RPMI8226 (cell line): ENCODE measurements at places on chromosomes 2 and 18.
A peak's percentile ranks its signal among the peaks of the same experiment; 100 is the strongest.

DNA sequence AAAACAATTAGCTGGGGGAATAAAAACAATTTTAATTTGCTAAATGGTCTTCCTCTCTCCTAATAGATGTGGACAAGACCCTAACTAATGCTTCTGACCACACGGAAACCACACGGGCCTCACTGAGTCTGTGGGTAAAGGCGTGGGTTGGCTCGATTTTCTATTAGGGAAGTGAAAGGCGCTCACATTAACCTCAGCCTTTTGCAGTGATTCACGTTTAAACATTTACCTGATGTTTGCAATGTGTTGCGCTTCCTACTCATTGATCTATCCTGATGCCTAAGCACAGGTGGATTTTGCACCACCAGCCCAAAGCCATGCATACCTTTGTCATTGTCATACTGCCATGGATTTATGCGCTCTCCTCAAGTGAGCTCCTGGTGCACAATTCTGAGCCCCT lies 35.6 kb upstream of the NRP2 start:
- DNase-seq = peak; percentile 26

DNA sequence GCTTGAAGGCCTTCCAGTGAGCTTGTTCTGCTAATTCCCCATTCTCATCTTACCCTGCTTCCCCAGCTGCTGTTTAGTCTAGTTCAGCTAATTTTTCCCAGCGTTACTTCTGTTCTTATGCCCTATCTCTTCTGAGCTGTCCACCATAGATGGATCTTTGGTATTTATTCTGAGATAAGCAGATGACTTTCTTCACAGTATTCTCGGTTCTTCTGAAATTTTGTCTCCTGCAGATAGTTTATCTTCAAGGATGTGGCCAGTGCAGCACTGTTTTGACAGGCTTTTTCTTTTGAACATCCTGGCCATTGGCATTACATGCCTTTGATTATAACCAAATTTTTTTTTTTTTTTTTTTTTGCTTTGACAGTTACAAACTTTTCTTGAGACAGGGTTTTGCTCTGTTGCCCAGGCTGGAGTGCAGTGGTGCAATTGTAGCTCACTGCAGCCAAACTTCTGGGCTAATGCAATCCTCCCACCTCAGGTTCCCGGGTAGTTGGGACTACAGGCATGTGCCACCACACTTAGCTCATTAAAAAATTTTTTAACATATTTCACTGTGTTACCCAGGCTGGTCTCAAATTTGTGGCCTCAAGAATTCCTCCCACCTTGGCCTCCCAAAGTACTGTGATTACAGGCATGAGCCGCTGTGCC lies 134.2 kb downstream of the WDSUB1 start:
- no peak for DNase-seq

DNA sequence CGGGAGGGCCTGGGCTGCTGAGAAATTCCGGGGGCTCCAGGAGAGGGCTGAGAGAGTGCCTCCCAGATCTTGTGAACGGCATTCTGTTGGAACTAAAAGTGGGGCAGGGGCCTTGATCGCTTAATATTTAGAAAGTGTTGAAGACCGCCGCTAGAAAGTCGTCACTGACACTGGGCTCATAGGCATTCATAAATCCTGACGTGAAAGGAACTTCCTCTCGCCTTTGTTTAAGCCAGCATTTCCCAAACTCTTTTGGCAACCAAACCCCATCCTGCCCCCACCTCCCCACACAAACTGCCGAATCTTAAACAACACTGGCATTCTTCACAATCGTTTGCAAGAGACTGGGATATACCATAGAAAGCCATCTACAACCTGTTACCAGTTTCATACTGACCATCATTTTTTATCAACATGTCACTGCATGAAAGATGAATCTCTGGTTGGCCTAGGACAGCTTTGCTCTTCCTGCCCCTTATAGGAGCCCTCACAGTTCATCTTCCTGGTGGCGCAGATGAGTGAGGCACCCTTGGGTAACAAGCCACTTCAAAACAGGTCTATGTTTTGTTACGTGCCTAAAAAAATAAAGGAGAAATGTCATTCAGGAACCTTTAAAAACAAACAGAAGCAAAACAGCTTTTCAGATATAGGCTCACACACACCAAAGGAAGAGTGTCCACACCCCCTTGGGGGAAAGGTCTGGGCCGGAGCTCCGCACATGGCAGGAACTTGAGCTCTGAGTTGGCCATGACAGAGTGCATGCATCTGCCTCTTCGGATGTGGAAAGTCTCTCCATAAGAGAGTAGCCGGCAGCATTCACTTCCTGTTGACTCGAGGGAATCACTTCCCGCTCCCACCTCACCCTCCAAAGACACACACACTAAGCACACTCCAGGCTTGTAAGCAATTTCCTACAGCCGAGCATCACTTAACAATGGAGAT lies 13.0 kb downstream of the MTERF4 start:
- DNase-seq = no peak

- peak; percentile 51 for DNase-seq
These were observed 52.0 kb downstream of the DCC start for GRCh38 chr18:52391810-52392559.

GRCh38 chr2:224038830-224039079 lies 331 bp downstream of the SERPINE2 start:
- no peak for DNase-seq

DNA sequence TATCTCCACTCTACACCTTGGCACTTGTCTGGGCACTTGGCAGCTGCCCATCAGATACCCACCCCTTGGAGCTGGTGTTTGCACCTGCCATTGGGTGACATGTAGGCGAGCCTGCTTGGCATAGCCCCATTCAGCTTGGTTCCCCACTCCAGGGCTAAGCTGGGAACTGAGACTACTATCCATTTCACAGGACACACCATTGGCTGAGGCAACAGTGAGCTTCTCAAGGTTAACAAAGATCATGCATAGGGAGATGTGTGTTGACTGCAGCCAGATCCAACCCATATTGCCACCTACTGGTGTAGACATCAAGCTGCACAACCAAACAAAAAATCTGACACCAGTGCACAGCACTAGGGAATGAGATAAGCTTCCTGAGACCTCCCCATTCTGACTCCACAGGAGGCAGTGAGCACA lies 1389.8 kb upstream of the TMEFF2 start:
- peak; percentile 35 for DNase-seq

GRCh38 chr2:47095349-47096020 lies 59.6 kb downstream of the STPG4 start:
- DNase-seq = no peak

DNA sequence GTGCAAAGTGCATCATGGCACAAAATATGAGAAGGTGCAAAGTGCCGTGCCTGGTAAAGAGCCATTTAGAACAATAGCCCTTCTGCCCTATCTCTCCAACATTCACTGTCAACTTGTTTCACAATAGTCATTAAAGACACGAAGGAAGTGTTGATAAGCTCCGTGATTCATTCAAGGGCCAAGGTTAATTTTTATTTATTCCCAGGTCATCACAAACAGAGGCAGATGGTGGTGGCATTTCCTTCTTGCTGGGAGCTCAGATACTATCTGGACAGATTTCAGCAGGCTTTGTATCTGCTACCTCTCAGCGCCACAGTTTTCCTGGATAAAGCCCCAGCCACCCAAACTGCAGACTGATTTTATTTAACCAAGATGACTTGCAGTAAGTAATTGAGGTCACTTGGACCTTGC lies 309.3 kb downstream of the ZNF521 start:
- DNase-seq = no peak

DNA sequence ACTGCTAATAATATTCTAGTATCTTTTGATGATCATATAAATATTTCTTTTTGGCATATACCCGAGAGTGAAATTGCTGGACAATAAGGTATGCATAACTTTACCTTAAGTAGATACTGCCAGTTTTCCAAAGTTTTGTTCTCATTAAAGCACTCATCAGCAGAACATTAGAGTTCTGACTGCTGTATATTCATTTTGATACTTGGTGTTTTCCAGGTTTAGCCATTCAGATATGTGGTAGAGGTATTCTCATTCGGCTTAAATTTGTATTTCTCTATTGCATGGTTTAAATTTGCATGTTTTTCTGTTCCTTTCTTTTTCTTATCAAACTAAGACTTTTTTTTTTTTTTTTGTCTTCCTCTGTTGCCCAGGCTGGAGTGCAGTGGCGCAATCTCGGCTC lies 18.2 kb downstream of the CYBRD1 start:
- DNase-seq = no peak

- no peak for DNase-seq
These were observed 40.9 kb upstream of the BZW1 start for GRCh38 chr2:200770847-200771246.

- no peak for DNase-seq
These were observed 203.7 kb upstream of the DLGAP1 start for GRCh38 chr18:4658804-4659203.

DNA sequence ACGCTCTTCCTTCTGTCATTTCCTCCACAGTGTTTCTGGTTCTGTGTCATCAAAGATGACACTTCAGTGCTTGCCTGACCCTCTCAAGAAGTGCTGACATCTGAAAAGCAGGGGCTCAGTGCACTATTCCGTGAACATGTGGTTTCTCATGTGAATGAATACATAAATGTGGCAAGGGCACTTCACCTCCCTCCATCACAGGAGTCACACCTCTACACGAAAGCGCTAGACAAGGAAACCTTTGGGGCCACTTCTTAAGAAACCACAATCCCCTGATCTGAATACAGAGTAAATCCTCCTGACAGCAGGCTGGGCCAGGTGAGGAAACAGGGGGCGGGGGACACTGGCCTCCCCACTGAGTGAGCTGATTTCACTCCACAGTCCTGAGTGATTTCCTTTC lies 145.8 kb upstream of the ACAA2 start:
- peak; percentile 23 for DNase-seq

- no peak for DNase-seq
These were observed 816.4 kb downstream of the SOCS6 start for GRCh38 chr18:71105078-71105819.

DNA sequence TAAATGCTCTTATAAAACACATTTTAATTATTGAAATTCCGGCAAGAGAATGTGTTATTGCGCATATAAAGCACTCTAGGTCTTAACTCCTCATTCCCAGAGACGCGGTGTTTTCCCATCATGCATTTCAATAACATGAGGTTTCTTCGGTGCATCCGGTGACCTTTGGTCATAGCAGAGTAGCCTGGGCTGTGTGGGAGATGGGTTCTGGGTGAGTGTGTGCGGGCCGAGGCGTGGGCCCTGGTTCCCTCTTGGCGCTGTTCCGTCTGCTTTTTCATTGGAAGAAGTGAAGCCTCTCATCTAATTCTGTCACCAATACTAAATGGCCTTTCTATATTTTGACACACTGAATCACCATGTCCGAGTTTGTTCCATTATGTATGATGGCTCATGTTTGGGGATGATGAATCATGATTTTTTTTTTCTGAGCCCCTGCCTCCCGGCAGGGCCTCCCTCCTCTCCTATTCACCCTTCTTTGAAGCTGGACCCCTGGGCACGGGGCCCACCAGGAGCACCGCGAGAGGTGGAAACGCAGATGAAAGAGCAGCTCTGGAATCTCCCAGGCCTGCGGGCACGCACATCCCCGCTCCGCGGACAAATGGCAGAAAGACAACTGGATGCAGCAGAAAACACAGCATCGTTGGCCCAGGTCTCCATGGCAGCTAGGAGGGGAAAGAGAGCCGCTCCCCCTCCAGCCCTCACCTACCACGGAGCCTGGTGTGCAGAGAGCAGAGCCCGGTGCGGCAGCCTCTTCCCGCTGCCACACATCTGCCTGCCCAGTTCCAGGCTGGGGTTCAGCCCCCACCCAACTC lies 85.8 kb upstream of the HPCAL1 start:
- no peak for DNase-seq

- DNase-seq = no peak
These were observed 72.0 kb upstream of the CTAGE1 start for GRCh38 chr18:22489704-22490103.

DNA sequence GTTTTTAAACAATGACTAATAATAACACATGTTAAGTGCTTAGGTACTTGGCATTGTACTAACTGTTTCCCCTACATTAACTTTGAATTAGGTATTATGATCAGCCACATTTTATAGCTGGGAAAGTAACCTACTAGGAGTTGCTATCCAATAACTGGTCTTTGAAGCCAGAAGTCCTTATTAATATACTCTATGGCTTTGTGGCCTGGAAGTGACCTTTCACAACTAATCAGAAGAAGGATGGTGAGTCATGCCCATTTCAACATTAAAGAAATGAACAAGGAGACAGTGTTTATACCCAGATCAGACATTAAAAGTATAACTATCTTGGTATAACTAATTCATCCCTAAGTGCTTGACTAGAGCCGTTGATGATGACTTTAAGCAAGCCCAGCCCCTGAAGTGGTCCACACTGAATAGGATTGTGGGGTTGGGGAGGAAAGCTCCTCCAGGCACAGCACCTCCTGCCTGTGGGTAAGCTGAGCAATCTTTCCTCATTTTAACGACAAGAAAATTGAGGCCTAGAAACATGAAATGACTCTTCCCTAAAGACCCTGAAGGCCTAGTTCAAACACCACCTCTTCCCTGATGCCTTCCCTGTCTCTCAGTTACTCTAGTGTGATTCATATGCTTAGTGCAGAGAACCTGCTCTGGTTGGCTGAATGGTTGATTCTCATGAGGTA lies 71.6 kb upstream of the RFX8 start:
- DNase-seq = no peak

DNA sequence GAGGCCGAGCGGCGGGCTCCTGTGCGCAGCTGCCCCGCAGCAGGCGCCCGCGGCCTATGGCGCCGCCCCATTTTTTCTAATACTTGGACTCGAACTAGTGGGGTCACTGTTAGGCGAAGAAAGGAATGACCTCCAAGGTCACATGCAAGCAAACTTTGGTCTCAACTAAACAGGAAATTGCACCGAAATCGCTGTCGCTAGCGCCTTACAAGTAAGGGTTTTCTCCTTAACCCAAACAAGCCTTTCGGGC lies 339 bp downstream of the ACAA2 start:
- peak; percentile 75 for DNase-seq

- no peak for DNase-seq
These were observed 232.7 kb upstream of the UBE2E3 start for GRCh38 chr2:180747728-180748127.

DNA sequence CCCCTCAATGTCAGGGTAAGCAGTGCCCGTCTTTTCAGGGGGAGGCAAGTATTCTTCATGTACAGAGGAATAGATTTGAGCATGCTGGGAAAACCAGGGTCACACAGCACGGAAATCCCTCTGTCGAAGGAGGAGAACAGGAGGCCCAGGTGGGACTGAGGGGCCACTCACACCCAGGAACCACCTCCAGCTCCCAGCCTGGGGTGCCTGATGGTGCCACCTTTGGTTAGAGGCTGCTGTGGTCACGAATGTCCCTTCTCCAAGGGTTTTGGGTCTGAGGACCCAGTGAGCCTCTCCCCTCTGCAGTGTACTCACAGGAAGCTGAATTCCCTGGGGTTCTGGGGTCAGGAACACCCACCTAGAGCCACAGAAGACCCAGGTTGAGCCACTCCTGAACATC lies 197.3 kb downstream of the ANKRD30B start:
- no peak for DNase-seq

DNA sequence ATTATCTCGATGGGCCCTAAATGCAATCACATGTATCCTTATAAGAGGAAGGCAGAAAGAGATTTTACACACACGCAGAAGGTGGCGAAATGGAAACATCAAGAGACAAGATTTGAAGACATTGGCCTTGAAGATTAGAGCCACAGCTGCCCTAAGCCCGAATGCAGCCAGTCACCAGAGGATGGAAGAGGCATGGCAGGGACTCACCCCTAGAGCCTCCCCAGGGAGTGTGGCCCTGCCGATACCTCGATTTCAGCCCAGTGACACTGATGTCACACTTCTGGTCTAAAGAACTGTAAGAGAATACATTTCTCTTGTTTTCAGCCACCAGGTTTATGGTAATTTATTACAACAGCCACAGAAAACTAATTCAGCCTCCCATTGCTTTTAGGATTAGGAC lies 17.4 kb downstream of the TTC39C start:
- no peak for DNase-seq

- DNase-seq = no peak
These were observed 64.4 kb downstream of the IL1R2 start for GRCh38 chr2:102056079-102056581.

- no peak for DNase-seq
These were observed 545.0 kb upstream of the ZNF804A start for GRCh38 chr2:184053326-184053725.
